ENCODE measurements at places on chromosomes 11 and 22.
A peak's percentile ranks its signal among the peaks of the same experiment; 100 is the strongest.

DNA sequence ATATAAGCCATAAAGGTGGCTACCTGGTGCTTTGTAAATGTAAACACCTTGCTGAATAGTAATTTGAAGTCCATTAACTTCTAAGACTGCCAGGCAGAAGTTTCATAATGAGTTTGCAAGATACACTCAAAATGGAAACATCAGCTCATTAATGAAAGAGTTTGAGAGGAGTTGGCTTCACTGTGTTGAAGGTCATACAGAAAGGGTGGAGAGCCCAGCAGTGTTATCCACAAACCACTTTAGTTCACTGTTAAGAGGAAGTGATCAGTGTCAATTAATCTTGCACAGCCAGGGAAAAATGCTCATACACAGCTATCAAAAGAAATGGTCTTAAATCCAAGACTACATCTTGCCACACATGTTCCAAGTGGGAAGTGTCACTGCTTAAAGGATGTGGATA is 689.4 kb downstream of the JRKL start:
- no peak for DNase-seq

- DNase-seq, result no peak
Observed at GRCh38 chr11:6757373-6757967, 14.3 kb downstream of the OR2AG2 start.

DNA sequence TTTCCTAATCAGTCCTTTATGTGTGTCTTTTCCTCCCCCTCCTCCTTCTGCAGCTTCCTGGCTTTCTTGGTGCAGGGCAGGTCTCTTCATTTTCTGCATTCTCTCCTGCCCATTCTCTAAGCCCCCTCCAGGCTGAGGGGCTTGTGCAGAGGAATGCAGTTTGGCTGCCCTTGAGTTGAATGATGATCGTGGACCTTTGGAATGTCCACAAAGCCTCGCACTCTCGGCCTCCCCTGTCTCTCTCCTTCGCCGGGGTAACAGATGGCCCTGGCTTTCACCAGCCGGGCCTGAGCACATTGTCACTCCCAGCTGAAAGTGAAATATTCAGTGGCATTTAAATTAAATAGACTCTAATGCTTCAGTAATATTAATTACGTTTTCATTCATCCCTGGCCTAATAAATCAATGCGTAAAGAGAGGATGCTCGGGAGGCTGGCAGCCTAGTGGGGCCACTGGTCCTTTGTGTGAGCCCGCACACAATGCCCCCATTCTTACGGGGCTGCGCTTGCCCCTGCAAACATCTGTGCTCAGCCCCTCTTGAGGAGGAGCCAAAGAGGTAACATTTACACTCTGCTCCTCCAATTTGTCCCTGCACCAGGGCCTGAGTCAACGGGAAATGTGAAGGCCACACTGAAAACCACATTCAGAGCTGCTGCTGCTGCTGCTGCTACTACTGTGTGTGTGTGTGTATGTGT is 64.9 kb upstream of the PAX6 start:
- no peak for DNase-seq

- no peak for DNase-seq
Observed at GRCh38 chr22:37623075-37624016, 14.7 kb downstream of the GGA1 start.

GRCh38 chr22:36873614-36874308 is 13.0 kb downstream of the NCF4 start:
- DNase-seq, result peak; percentile 60

DNA sequence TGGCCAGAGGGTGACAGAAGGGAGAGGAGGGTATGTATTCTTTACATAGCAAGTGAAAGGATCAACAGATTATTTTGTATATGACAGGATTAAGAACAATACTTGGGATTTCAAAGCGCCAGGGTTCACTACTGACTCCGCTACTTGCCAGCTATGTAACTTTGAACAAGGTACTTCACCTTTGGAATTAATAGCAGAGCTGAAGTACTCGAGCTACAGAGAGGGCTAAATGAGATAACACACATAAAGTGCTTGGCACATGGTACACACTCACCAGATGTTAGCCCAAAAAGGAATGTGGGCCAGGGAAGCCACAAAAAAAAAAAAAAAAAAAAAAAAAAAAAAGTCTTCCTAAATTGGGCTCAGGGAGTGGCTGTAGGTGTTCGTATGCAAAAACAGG is 408.4 kb downstream of the BUD13 start:
- DNase-seq, result no peak

DNA sequence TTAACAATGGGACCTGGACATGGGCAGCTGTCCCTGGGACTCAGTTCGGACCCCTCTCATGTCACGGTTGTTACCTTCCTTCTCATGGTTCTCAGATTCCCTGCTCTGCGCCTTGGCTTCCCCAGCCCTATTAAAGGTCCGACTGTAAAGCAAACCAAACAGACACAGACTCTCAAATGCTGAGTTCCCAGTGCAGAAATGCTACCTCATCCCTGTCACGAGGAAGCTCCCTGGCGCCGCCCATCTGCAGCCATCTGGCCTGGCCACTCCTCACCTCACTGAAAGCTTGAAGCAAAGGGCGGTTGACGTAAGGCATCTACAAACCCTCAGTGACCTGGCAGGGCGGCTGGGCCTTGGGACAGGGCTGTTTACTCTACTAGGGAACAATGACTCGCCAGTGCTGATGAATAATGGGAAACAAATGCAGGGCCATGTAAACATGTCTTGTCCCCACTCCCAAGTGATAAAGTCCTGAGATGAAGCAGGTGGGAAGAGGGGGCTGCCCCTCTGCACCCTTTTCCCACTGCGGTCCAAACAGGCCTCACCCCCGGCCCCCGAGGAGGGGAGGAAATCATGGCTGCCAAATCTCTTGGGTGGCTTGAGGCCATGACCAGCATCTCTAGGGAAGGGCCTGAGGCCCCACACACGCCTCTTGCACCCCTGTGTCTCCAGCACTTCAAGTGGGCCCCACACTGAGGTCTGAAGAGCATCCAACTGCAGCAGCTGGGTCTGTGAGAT is 49.3 kb downstream of the SCUBE1 start:
- no peak for DNase-seq

DNA sequence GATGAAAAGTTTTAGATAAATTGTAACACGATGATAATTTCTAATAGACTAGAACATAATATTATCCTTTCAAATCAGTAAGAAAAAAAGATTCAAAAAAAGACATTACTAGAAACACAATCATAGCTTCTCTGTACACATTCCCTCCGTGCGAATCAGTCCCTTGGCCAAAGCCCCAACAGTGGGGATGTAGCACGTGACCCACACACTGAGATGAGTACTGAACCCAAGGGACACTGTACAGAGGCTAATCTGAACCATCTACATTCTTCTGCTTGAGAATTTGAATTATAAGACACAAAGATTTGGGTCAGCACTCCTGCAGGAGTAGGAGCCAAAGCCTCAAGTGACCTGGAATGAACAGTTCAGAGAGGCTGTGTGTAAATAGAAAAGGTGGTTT is 353.7 kb downstream of the INSC start:
- no peak for DNase-seq

- no peak for DNase-seq
Observed at GRCh38 chr11:27282806-27283205, 80.2 kb downstream of the CCDC34 start.

DNA sequence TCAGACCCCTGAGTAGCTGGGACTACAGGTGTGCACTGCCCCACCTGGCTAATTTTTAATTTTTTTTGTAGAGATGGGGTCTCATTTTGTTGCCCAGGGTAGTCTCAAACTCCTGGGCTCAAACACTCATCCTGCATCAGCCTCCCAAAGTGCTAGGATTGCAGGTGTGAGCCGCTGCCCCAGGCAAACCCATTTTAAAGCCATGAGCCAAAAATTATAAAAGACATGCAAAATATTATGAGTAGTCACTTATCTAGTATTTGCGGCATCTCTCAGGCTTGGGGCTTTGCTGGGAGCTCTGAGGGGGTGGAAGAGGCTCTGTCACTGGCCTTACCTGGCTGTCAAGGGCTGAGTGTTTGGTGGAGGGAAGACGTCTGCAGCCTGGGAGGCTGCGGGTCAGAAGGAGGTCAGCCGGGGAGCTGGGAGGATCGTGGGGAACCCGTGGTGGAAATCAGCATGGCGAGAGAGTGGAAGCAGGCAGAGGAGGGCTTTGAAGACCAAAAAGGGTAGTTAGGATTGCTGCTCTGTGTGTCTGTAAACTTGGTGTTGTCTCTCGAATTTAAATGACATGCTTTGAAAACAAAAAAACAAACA is 69.1 kb upstream of the PARVG start:
- no peak for DNase-seq

DNA sequence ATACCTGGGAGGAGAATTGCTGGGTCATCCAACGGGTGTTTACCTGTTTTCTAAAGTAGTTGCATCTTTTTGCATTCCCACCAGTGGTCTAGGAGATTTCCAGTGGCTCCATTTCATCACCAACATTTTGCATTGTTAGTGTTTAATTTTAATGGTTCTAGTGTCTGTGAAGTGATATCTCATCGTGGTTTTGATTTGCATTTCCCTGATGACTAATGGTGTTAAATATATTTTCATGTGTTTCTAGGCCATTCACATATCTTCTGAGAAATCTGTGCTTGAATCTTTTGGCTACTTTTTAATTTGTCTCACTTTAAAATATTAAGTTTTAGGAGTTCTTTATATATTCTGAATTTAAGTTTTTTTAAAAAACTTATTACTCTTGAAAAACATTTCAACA is 439.6 kb downstream of the TMEM135 start:
- DNase-seq, result no peak

GRCh38 chr22:23831781-23832180 is 7.0 kb downstream of the DERL3 start:
- no peak for DNase-seq

GRCh38 chr11:131543389-131544025 is 173.1 kb downstream of the NTM start:
- DNase-seq, result no peak

GRCh38 chr22:43346521-43346929 is 3.4 kb upstream of the SCUBE1 start:
- DNase-seq, result no peak

GRCh38 chr11:125124618-125124992 is 13.2 kb upstream of the TMEM218 start:
- no peak for DNase-seq

DNA sequence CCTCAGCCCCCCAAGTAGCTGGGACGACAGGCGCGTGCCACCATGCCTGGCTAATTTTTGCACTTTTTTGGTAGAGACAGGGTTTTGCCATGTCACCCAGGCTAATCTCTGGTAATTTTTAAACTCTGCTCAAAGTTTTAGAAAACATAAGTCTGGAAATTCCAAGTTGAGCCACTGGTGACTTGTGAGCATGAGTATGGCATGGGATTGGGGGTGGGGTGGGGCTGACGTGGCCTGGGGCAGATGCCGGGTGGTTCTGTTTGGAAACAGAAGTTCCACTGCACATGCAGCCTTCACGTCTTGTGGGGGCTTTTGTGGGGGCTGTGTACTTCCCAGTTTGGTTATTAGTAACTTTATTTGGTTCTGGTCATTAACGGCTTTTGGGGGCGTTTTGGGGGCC is 67.3 kb downstream of the PTPRJ start:
- no peak for DNase-seq

- no peak for DNase-seq
Observed at GRCh38 chr22:45238957-45239680, 1.6 kb downstream of the KIAA0930 start.

- DNase-seq, result no peak
Observed at GRCh38 chr11:64342869-64343745, 3.1 kb downstream of the CCDC88B start.

DNA sequence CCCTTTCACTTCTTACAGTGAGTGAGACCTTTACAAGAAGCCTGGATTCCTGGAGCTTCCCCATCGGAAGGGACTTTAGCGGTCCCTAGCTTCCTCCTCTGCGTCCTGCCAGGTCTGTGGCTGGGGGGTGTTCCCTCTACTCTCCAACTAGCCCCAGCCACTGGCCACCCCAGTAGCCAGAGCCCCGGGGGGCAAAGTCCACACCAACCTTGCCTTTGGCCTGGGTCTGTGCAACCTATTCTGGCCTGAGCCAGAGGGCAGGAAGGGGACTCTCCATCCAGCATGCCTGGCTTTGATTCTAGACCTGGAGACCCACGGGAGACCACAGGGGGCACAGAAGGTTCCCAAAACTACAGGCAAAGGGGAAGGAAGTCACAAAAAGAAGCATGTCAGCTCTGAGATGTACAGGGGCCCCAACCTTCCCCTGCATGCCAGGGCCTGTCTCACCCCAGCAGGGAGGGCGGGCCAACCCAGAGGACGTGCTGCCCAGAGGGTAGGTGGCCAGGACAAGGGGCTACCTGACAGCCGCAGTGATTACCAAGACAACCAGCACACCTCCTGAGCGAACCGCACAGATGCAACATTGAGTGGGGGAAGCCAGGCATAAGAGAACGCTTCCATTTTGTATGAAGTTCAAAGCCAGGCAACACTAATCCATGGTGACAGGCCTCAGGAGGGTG is 52.4 kb downstream of the DSCAML1 start:
- no peak for DNase-seq

DNA sequence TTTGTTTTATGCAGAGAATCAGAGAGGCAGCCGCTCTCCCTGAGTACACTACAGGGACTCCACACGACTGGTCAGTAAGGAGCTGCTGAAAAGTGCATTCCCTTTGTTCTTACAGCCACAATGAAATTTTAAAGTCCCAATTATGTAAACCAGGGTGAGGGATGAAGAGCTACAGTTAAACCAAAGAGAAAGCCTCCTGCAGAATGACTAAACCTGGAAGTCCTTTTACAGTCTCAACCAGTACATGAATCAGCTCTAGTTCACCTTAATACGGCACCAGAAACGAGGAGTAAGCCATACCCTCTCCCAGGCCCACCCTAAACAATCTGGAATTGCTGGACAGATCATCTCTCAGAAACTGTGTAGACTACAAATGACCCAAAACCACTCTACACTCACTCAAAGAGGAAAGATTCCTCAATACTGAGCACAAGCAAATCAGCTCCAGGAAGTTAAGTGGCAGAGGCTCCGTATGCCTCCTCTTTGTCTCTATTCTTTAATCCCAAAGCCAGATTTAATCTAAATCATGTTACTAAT is 113.1 kb downstream of the RBFOX2 start:
- DNase-seq, result no peak

DNA sequence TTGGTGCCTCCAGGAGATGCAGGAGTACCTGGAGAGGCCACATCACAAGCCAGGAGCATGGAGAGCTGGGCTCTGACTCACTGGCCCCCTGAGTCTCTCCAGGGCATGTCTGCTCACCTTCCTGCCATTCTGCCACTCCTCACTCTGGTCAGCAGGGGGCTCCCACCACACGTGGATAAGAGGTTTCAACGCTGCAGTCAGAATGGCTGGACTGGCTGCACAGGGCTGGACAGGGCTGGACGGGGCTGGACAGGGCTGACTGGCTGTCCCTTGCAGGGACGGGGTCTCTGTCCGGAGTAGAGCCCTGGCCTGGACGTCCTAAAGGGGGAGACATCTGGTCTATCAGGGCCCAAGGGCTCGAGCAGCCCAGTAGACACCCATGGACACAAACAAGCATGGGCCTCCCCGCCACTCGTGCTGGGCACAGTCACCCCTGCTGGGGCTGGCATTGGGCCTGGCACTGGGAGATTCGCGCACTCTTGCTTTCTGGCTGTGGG is 34.6 kb downstream of the CYTH4 start:
- peak; percentile 44 for DNase-seq

GRCh38 chr22:36149441-36149840 is 11.1 kb downstream of the APOL3 start:
- no peak for DNase-seq

GRCh38 chr22:34333285-34333684 is 413.0 kb upstream of the LARGE1 start:
- no peak for DNase-seq

Measured in GM12864 (cell line).